ENCODE measurements at places on chromosomes 6 and 20. TPM values are rescaled to one million over a fixed set of nuclear protein-coding genes. Genes with fewer than 3 reads are reported as not detected.

The DCBLD1 gene
- 2.9 TPM for total RNA-seq

The BNIP5 gene
- total RNA-seq: 1.4 TPM

The PRL gene
- total RNA-seq: not detected

DNA sequence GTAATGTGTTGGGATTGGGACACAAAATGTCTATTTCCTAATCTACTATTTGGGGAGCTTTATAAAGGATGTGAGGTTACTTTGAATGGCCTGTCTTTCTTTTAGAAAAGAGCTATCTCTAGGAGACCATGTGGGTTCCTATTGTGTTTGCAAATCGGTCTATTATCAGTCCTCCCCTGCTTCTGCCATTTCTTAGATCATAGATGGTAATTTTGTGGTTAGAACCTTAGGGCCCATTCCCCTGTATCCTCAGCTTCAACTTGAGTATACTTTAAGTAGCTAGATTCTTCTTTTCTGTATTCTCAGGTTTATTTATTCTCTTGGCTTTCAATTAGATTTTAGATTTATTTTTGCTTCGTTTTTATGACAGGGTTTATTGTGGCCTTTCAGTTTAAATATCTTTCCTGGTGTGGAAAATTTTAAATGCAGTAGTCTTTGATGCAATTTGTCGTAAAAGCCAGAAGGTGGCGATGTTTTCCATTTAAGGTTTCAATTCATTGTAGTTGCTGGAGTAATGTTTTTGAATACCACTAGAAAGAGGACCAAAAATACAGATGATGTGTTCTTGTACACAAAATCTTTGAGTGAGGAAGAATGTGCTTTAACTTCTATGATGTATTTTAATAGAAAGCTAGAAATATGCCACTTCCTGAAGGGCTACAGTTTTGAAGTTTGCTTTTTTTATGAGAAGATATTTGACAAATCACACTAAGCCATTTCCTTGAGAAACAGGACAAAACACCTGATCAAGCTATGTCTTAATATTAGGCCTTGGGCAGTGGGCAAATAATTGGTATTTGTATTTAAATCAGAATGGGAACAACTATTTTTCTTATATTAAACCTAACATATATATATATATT lies 20.3 kb downstream of the TBPL1 start:
- H3K27me3 ChIP-seq: no peaks in the 10 kb centered on the region
- H3K4me3 ChIP-seq: no peak overlapping the region
- no peak overlapping the region for H3K27ac ChIP-seq
- no peaks in the 10 kb centered on the region for H3K36me3 ChIP-seq
- peaks cover 2% of the 10 kb centered on the region for H3K4me1 ChIP-seq
- no peak for DNase-seq

DNA sequence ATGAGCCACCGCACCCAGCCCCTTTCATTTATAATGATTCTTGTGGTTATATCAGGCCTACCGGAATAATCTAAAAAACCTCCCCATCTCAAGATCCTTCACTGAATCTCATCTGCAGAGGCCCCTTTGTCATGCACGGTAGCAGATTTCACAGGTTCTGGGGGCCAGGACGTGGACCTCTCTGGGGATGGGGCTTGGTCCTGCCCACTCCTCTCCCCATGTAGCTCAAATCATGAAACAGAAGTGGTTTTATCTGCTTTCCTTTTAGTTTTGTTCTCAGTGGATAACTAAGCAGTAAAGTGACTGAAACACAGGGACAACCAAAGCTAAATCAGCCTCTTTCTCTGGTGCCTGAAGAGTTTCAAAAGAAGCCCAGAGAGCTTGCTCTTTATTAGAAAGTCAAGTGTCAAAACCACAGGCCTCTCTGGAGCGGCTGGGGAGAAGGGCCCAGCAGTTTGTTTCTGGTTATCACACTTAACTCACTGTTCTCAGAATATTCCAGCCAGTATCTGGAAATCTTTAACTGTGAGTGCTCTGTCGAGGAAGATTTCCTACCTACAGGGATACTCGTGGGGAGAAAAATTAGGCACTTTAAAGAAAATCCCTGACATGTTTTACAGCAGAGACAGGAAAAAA lies 60.6 kb upstream of the FAM184A start:
- no peaks in the 10 kb centered on the region for H3K27me3 ChIP-seq

GRCh38 chr20:14667226-14667625 lies 329.8 kb upstream of the FLRT3 start:
- no peak overlapping the region for H3K4me3 ChIP-seq
- no peak overlapping the region for H3K27ac ChIP-seq
- no peaks in the 10 kb centered on the region for H3K36me3 ChIP-seq
- H3K4me1 ChIP-seq: peaks cover 1% of the 10 kb centered on the region
- H3K27me3 ChIP-seq: no peaks in the 10 kb centered on the region

The LST1 gene
- total RNA-seq: 8.6 TPM

The SIRPD gene
- not detected for total RNA-seq

GRCh38 chr6:55131616-55132015 lies 42.7 kb upstream of the HCRTR2 start:
- no peak overlapping the region for H3K27ac ChIP-seq
- no peaks in the 10 kb centered on the region for H3K27me3 ChIP-seq
- no peaks in the 10 kb centered on the region for H3K4me1 ChIP-seq

GRCh38 chr6:11684901-11685480 lies 93.6 kb downstream of the ADTRP start:
- DNase-seq: no peak
- H3K27me3 ChIP-seq: no peaks in the 10 kb centered on the region
- H3K4me1 ChIP-seq: peaks cover 1% of the 10 kb centered on the region
- no peaks in the 10 kb centered on the region for H3K36me3 ChIP-seq

The PDE10A gene
- total RNA-seq: 133 TPM

GRCh38 chr20:10578607-10579006 lies 95.2 kb downstream of the JAG1 start:
- H3K4me1 ChIP-seq: no peaks in the 10 kb centered on the region
- H3K4me3 ChIP-seq: no peak overlapping the region

GRCh38 chr6:70673054-70673453 lies 5.4 kb downstream of the SMAP1 start:
- no peak overlapping the region for H3K27ac ChIP-seq

GRCh38 chr20:47493175-47493962 lies 8.3 kb upstream of the NCOA3 start:
- H3K4me1 ChIP-seq: peaks cover 5% of the 10 kb centered on the region
- no peaks in the 10 kb centered on the region for H3K36me3 ChIP-seq
- no peaks in the 10 kb centered on the region for H3K27me3 ChIP-seq
- peak overlapping the region; percentile 9 for H3K4me3 ChIP-seq
- H3K27ac ChIP-seq: peak overlapping the region; percentile 36

The NKAIN2 gene
- 0.26 TPM for total RNA-seq

DNA sequence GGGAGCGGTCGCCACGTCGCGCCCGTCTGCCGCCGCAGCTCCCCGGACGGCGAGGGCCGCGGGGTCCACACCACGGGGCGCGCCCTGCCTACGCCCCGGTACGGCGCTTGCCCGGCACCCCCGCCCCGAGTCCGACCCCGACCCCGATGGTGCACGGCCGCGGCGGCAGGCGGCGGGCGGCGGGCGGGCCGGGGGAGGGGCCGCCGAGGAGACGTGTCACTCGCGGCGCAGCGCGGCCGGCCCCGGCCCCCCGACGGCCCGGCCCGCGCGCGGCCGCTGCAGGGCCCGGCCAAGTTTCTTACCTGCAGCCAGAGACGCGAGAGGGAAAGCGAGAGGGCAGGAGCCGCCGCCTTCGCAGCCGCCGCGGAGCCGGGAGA lies 328 bp downstream of the RRBP1 start:
- H3K27ac ChIP-seq: peak overlapping the region; percentile 35
- H3K4me3 ChIP-seq: peak overlapping the region; percentile 66
- H3K4me1 ChIP-seq: no peaks in the 10 kb centered on the region
- H3K36me3 ChIP-seq: no peaks in the 10 kb centered on the region
- H3K27me3 ChIP-seq: no peaks in the 10 kb centered on the region
- DNase-seq: no peak

DNA sequence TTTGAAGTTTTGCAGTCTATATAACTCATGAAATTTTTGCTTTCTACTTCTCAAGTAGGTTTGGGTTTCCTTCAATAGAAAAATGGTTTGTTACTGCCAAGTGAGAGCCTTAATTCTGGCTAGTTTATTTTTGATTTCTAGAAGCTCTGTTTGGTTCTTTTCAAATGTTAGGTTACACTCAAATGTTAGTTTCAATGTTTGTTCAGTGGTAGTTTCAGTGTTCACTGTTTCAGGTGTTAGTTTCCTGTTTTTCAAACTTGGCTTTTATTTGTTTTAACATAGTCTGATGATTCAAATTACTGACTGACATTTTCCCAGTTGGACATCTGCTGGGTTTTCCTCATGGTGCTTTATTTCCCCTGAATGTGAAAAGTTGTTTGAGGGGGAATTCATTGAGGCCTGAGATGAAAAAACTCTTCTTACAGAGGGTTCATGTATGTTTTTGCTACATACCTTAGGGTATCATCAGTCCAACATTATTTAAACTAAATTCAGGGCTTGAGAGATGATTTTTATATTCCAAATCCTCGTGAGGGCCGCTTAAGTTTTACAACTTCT lies 189.0 kb downstream of the JARID2 start:
- no peak overlapping the region for H3K27ac ChIP-seq
- DNase-seq: no peak
- H3K4me1 ChIP-seq: peaks cover 12% of the 10 kb centered on the region
- no peak overlapping the region for H3K4me3 ChIP-seq
- H3K27me3 ChIP-seq: no peaks in the 10 kb centered on the region

The TRIM15 gene
- not detected for total RNA-seq

- no peak overlapping the region for H3K27ac ChIP-seq
- no peaks in the 10 kb centered on the region for H3K27me3 ChIP-seq
- peaks cover 11% of the 10 kb centered on the region for H3K4me1 ChIP-seq
- H3K4me3 ChIP-seq: no peak overlapping the region
- H3K36me3 ChIP-seq: no peaks in the 10 kb centered on the region
Observed at GRCh38 chr6:152098683-152099082, 291.2 kb downstream of the ESR1 start.

DNA sequence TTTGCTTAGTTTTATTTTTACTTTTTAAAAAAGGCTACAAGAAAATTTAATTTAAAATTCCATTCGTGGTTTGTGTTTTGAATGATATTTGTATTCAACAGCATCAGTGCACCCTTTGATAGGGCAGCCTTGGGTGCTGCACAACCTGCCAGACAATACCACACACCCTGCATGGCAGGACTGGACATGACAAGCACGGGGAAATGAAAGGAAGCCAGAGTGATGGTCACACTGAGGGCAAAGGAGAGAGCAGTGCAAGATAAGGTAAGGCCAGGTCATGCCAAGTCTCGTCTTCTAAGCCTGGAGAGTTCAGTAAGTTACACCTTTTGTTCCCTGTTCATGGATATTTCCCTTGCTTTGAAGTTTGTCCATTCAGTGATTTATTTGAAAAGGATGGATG lies 103.0 kb downstream of the ALDH8A1 start:
- peaks cover 6% of the 10 kb centered on the region for H3K4me1 ChIP-seq
- no peak for DNase-seq
- no peak overlapping the region for H3K4me3 ChIP-seq
- no peaks in the 10 kb centered on the region for H3K36me3 ChIP-seq
- H3K27ac ChIP-seq: no peak overlapping the region

GRCh38 chr6:20876036-20876435 lies 341.8 kb downstream of the CDKAL1 start:
- H3K36me3 ChIP-seq: no peaks in the 10 kb centered on the region
- H3K27me3 ChIP-seq: no peaks in the 10 kb centered on the region
- peaks cover 4% of the 10 kb centered on the region for H3K4me1 ChIP-seq
- no peak overlapping the region for H3K4me3 ChIP-seq
- no peak overlapping the region for H3K27ac ChIP-seq
- DNase-seq: no peak

DNA sequence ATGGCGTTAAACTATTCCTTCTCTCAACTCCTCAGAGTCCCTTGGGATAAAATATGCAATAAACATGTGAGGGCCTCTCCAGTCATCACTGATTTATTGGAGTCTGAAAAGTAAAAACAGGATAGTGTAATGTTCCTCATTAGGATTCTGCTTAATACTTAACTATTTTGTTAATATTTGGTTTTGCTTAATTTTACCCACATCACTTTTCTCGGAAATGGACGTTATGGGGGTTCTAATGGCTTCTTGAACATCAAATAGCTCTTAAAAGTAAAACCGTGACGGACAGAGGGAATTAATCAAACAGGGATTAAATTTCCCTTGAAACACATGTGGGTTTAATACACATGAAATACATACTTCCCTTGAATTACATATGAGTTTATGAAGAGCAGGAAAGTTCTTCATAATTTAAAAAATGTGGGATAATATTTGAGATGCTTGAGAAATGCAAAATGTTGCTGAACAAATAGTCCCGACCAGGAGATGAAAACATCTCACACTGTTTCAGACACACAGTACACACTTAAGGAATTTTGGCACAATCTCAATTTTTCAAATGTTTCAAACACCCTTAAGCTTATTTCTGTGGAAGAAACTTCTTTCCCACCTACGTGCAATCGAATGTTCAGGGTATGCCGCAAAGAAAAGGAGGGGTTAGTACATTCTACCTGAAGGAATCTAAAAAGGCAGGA lies 38.4 kb upstream of the EIF2S2 start:
- no peak for DNase-seq
- H3K27me3 ChIP-seq: no peaks in the 10 kb centered on the region
- H3K36me3 ChIP-seq: no peaks in the 10 kb centered on the region
- H3K4me3 ChIP-seq: no peak overlapping the region

The CHD6 gene
- 60.5 TPM for total RNA-seq

DNA sequence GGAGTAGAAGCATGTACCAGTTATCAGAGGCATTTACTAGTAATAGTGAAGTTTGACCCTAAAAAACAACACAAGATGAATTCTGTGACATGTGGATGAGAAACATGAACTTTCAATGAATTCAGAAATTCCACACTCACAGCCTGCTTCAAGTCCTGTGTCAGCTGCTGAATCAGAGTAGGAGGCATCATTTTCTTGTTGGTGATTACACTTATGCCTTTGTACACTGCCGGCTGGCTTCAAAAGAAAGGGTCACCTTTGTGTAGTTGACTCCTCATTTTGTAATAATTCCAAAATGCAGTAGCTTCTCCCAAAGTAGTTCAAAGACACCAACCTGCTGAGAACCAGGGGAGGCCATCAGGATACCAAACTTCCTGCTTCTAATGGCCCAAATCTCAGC lies 165.5 kb downstream of the BACH2 start:
- DNase-seq: no peak
- no peaks in the 10 kb centered on the region for H3K36me3 ChIP-seq
- no peak overlapping the region for H3K4me3 ChIP-seq
- H3K4me1 ChIP-seq: no peaks in the 10 kb centered on the region
- no peaks in the 10 kb centered on the region for H3K27me3 ChIP-seq

DNA sequence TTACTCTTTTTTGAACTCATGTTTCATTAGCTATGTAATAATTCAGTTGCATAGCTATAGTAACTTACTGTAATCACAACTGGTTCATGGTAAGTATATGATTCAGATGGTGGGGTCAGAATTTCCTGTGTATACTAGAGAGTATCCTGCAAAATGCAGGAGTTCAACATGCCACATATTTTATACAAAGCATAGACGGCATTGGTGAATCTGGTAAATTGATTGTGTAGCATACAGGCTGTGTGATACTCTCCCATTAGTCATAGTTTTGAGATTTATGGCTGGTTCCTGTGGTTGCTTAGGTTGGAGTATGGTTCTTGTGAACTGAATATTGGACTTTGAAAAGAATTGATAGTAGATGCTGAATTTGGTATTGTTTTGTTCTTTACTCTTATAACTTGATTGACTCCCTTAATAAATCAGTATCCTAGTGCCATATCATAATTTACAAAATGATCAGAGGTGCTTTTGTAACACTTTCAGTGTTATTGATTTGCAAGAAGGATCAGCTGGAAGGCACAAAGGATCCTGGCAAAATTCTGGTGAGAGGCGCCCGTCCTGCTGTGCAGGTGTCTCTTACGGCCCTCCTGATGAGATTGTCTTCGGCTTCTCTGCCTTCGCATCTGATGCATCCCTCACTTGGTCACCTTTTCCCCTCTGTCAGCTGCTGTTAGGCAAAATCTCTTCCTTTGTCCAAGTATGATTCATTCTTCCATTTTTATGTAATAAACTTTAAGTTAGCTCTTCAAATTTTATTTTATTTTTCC lies 22.6 kb downstream of the SNX9 start:
- H3K4me3 ChIP-seq: no peak overlapping the region
- H3K4me1 ChIP-seq: peaks cover 18% of the 10 kb centered on the region
- no peak overlapping the region for H3K27ac ChIP-seq
- H3K27me3 ChIP-seq: no peaks in the 10 kb centered on the region
- H3K36me3 ChIP-seq: no peaks in the 10 kb centered on the region
